ENCODE measurements at places on chromosomes 16 and 17.

GRCh38 chr16:85984231-85984880 is 85.4 kb downstream of the IRF8 start:
- DNase-seq, result no peak

- no peak for DNase-seq
These were observed 72.1 kb upstream of the TNRC6C start for GRCh38 chr17:77886387-77886728.

DNA sequence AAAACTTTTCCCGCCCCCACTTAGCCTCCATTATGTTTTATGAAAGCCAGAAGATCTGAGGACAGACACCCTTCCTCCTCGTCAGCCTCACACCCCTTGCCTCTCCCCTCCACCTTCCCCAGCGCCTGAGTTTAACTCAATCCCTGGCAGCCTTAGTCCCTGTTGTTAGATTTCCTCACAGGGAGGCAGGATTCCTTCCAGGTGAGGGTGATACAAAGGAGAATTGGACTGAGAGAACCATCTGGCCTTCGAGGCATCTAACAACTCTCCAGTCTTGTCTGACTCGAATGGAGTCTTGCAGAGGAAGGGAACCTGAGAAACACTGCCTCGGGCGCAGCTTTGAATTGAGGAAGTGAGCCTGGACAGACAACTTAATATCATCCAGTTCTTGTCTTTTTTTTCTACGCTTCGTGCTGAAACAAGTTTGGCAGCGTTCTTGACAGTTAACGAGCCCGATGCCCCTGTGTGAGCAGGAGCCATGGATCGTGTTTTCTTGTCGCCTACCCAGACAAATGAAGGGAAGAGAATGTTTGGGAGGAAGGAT is 1.3 kb upstream of the ZNF768 start:
- DNase-seq, result no peak

DNA sequence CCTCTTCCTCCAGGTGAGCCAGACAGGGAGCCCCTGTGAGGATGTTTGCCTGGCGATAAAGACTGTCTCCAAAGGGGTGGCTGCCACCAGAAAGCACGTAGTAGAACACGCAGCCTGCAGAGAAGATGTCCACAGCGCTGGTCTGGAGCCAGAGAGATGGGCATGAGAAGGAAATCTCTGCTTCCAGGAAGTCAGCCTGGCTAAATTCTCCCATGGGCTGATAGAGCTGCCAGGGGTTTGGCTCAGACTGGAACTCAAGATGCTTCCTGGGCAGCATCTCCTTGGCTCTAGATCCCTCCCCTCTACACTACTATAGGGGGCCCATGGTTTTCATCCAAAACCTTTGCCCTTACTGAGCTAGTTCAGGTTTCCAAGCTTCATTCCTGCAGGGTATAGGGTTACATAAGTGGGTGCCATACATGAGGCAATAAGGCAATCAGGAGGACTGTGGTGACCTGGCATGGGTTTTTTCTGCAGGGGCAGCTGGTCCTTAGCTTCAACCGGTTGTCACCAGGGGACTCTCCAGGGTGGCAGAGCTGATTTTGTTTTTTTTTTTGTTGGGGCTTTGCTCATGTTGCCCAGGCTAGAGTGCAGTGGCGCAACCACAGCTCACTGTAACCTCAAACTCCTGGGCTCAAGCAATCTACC is 13.6 kb downstream of the PLK1 start:
- no peak for DNase-seq

GRCh38 chr17:38604479-38605403 is 1.0 kb downstream of the SRCIN1 start:
- DNase-seq, result peak; percentile 76

DNA sequence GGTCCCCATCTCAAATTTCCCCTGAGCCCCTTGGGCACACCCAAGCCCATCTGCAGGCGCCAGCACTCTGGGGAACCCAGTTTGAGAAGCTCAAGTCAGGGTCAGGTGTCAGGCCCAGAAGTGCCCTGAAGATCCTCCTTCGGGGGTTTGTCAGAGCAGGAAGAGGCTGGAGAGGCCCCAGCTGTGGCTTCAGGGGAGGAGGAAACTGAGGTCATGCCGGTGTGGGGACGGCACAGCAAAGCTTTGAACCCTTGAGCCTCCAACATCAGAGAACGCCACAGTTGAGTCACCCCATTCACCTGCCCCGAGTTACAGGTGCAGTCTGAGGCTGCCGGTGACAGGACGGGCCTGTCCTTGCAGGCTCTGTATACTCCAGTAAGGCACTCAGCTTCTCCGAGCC is 140.2 kb upstream of the CIBAR2 start:
- DNase-seq, result peak; percentile 58

DNA sequence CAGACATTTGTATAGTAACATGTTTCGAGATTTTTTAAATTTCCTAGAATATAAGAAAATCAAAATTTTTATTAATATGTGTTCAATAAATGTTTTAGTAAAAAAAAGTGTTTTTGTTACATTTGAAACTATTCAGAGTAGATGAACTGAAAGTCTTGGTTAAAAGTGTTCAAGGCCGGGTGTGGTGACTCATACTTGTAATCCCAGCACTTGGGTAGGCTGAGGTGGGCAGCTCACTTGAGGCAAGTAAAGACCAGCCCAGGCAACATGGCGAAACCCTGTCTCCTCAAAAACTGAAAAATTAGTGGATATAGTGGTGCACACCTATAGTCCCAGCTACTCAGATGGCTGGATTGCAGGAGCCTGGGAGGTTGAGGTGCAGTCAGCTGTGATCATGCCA is 16.8 kb upstream of the PHKG2 start:
- DNase-seq, result no peak
